Left renal pelvis (tissue), 4 donors: ENCODE measurements at places on chromosomes 1 and 21.
A peak's percentile ranks its signal among the peaks of the same experiment; 100 is the strongest.

DNA sequence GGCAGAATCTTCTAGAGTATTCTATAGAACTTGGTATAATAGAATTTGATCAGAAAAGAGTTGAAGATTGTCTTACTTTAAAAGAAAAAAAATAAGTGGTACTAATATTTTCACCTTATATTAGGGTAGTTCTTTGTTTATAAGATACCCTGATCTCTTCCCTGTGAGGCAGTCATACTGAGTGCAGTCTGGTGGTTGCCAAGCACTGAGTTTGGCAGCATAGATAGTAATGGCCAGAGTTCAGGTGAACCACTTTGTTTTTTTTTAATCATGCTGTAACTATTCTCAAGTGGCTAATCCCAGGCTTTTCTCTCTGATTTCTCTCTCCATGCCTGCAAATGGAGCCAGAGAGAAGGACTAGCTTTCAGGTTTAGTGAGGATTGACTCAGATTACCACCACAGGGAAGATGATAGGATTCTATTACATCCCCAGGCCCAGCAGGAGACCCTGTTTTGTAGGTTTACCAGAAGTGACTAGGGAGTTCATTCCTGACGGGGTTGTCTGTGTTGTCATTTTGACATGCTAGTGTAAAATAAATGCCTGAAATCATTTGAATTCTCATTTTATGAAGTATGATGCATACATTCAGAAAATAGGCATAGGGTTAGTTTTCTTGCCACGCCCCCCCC lies 16.7 kb downstream of the KDM1A start:
- no peak for DNase-seq

GRCh38 chr1:219797009-219797408 lies 131.3 kb downstream of the SLC30A10 start:
- DNase-seq: no peak

DNA sequence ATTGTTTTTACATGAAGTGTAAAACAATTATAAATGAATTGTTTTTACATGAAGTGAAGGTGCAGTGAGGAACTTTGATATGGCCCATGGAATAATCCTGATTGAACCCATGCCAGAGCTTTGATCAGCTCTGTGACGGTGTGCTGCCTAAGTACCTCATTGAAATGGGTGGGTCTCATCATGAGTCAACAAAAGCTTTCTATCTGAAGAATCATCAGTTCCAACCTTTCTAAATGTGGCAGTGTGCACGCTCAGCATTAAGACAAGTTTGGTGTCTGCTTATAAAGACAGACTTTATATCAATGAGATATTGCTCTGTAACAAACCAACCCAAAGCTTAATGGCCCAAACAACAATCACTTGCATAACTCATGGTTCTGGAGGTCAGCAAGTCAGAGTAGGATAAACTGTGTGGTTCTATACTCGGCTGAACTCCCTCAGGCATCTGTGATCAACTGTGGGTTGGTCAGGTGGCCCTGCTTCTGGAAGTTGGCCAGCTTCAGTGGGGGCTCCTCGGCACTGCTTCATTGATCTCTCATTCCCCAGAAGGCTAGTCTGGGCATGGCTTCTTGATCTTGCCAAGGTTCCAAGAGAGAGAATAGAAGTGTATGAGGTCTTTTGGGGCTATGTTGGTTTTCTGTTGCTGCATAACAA lies 258.0 kb downstream of the LTN1 start:
- DNase-seq: no peak

DNA sequence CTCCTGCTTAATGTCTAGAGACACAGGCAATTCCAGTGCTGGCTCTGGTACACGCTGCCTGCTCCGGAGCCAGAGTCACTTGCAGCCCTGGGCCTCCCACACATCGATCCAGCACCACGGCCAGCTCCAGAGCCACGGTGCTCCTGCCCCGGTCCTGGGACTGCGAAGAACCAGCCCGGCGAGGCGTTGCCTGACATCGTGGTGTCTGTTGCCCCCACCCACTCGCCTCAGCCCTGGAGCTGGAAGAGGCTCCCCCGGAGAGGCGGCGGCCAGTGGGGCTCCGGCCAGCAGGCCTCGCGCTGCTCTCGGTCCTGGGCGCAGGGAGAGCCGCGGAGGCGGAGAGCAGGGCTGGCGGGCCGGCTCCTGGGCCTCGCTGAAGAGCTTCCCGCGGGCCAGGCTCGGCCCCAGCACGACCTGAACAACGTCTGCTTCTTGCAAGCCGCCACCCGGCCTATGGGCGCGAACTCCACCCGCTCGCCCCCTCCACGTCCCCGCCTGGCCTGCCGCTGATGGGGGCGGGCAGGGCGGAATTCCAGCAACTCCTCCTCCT lies 364.8 kb downstream of the CEP170 start:
- DNase-seq: no peak

DNA sequence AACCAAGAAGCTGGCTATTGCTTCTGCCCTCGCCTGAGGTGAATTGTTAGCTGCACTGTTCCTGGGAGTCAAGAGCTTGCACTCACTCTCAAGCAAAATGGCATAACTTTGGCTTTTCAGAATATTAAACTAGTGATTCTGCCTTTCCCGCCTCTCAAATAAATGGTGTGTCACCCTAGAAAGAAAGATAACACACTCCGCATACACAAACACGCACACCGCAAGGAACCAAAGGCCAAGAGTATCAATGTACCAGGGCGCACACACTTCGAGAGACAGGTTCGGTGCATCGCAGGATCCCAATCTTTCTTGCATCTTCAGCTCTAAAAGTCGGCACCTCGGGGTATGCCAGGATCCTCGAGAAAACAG lies 470 bp upstream of the RTCA start:
- DNase-seq: peak; percentile 0

DNA sequence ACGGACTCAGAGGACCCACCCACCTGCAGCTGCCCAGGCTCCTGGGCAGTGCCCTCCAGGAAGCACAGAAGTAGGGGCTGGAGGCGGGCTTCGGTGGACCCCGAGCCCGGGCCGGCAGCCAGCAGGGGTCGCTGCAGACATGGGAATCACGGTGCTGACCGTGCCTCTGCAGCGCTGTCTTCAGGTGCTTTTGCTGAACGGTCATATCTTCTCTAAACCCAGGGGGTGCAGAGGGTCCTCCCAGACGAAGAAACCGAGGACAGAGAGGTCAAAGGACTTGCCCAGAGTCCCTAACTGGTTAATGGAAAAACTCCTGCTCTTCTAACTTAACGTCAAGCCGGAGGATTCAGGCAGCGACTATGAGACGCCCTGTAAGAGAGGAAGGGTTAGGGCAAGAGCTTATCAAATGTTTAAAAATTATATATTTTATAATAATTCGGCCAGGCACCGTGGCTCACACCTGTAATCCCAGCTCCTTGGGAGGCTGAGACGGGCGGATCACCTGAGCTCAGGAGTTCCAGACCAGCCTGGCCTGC lies 21.5 kb upstream of the LEFTY2 start:
- no peak for DNase-seq

DNA sequence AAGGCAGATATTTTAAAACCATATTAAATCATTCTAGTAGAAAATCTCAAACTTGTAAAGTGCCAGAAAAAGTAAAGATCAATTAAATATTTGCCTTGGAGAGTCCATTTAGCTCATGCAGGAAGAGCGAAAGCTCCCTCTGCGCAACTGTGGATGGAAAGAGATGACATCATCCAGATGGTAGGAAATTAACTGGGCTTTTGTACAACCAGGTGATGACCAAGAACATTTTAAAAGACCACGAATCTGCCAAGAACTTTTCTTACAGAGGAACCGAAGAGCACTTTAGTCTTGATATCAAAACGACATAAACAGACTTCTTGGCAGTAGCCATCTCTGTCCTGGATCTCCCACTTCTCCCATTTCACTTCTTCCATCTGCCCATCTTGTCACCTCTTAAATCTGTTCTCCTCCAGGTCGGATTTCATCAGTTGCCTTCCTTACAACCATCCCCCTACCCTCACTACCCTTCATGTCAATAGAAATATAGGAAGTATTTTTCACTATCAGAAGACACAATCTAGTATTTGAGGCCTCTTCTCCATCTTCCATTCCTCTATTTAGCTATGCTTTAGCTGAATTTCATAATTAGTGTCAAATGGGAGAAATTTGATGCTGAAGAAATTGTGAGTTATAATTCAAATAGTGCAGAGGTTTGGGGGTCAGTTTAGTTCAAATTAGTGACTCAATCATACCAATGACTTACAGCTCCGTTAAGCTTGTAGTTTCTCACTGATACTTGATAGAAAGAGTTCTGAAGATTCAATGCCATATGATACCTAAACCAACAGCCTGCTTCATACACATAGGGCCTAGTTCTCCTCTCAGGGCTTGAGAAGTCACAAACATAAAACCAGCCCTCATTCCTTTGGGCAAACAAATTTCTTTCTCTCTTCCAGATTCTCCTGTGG lies 22.0 kb upstream of the DNASE2B start:
- DNase-seq: no peak
